ENCODE measurements at places on chromosomes 5 and 9. TPM values are rescaled to one million over a fixed set of nuclear protein-coding genes. Genes with fewer than 3 reads are reported as not detected.

DNA sequence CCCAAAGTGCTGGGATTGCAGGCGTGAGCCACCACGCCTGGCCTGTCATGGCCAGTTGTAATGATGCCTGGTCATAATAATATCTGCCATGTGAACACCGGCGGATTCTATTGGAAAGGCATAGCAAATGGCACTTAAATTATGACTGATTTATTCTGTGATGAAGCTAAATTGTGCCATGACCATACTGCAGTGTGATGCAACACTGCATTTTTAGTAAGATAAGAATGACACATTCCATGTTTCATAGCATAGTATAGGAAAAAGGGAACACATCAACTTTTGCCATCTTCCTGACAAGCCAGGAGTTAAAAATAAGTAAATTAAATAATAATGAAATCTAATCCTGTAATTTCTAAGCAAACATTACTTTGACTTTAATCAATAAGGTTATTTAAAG, 30.4 kb upstream of the BICD2 start:
- DNase-seq, result no peak

DNA sequence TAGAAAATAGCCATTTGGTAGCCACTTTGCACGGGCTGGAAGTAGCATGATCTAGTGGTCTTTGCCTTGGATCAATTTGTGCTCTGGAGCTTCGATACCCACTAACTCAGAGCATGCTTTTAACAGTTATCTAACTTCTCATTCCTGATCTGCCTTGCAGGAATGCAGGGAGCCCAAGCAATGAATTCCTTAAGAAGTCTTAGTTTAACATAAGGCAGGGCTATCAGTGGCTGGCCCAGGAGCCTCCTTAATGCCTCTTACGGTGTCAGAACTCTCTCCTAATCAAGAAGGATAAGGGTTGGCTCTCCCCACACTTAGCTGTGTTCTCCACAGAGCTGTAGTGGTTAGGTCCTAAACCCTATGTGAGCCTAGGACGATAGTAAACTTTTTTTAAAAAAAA, 95.8 kb upstream of the TBCA start:
- DNase-seq, result no peak

The IL5 gene
- total RNA-seq, result not detected

The TLX3 gene
- not detected for total RNA-seq

- DNase-seq, result no peak
Measured at GRCh38 chr5:154055201-154055600, 16.4 kb downstream of the MFAP3 start.

DNA sequence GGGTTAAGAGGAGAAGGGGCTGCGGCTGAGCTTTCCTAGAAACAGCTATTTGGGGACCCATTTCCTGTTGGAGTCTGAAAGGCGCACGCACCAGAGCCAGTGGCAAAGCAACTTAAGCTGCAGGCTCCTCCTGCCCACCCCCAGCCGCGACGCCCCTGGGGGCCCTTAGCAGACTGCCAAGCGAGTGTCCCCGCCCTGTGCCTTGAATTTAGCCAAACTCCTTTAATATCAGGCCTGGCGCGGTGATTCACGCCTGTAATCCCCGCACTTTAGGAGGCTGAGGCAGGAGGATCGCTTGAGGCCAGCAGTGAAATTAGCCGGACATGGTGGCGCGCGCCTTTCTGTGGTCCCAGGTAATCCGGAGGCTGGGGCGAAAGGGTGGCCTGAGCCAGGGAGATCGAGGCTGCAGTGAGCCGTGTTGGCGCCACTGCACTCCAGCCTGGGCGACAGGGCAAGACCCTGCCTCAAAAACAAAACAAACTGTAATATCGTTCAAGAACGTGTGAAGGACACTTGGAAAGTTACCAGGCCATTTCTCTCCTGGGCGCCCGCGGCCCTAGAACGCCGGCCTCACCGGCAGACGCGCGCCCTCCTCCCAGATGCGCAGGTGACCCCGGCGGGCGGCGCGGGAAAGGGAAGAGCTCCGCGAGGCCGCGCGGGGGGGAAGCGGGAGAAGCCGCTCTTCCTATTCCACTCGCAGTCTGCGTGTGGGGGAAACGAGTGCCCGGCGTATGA, 1.0 kb upstream of the F2R start:
- DNase-seq, result no peak

DNA sequence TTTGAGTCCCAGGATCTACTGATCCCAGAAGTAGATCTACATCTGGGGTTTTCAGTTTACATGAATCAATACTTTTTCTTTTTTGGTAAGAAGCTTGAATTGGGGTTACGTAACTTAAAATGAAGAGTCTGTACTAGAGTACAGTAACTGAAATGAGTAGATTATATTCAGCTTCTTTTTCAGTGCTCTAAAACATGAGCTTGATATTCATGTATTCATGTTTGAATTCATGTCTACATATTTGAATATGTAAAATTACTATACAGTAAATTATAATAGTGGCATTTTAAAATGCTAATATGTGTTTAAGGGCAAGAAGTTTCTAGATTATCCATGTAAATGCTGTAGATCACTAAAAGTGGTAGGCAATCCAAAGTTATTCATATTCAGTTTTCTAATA, 14.8 kb downstream of the POU5F2 start:
- DNase-seq, result no peak

The PCAT7 gene
- not detected for total RNA-seq

GRCh38 chr5:1093361-1093760, 18.5 kb downstream of the SLC12A7 start:
- DNase-seq, result no peak

The BSPRY gene
- 1.1 TPM for total RNA-seq

- no peak for DNase-seq
Measured at GRCh38 chr5:141821430-141821925, 56.7 kb downstream of the PCDH1 start.

The SLC6A7 gene
- not detected for total RNA-seq

The PFDN1 gene
- total RNA-seq, result 86.3 TPM

The PGGT1B gene
- total RNA-seq, result 15.7 TPM

- no peak for DNase-seq
Measured at GRCh38 chr5:32008746-32009145, 165.4 kb downstream of the GOLPH3 start.

GRCh38 chr5:18736051-18736398, 1101.8 kb downstream of the TAF11L14 start:
- no peak for DNase-seq

- DNase-seq, result no peak
Measured at GRCh38 chr9:121527371-121527770, 27.7 kb upstream of the GGTA1 start.

GRCh38 chr5:176185133-176185733, 53.0 kb upstream of the SIMC1 start:
- no peak for DNase-seq

DNA sequence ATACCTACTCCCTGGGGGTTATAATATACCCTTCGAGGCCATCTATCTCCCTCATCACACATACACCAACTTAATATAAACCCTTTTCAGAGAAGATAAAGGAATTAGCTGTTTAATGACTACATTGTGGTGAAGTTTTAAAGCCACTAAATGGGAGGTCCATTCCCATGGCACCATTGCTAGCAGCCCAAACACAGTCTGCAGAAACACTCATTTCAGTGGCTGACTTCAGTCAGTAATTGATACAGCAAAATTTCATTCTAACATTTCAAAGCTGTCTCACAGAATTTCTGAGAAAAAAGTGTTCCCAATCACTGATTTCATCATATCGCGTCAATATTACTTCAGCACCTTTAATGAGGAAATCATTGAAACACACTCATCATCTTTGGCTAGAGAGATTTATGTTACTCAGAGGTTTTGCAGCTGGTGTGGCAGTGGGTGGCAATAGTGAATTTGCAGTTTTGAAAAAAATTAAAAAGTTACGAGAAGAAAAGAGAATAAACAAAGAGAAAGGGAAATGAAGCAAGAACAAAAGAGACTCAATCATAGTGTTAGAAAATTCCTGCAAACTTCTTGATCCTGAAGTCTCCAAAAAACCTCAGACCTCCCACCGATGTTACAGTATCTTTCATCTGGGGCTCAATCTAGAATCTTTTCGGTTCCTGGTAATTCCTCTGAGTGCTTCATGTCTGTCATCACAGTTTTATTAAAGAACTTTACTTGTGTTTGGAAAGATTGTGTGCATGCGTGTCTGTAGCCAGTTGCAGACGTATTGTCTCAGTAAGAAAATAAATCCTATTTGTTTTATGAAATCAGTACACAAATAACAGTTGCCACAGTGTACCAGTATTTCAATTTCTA, 105.0 kb downstream of the ERCC6L2 start:
- DNase-seq, result no peak

The PPP3R2 gene
- total RNA-seq, result not detected

- DNase-seq, result no peak
Measured at GRCh38 chr5:96031811-96032261, 70.2 kb upstream of the ELL2 start.

GRCh38 chr9:115198001-115198400, 80.0 kb upstream of the TNC start:
- no peak for DNase-seq

GRCh38 chr9:14221558-14221957, 92.4 kb downstream of the NFIB start:
- no peak for DNase-seq

DNA sequence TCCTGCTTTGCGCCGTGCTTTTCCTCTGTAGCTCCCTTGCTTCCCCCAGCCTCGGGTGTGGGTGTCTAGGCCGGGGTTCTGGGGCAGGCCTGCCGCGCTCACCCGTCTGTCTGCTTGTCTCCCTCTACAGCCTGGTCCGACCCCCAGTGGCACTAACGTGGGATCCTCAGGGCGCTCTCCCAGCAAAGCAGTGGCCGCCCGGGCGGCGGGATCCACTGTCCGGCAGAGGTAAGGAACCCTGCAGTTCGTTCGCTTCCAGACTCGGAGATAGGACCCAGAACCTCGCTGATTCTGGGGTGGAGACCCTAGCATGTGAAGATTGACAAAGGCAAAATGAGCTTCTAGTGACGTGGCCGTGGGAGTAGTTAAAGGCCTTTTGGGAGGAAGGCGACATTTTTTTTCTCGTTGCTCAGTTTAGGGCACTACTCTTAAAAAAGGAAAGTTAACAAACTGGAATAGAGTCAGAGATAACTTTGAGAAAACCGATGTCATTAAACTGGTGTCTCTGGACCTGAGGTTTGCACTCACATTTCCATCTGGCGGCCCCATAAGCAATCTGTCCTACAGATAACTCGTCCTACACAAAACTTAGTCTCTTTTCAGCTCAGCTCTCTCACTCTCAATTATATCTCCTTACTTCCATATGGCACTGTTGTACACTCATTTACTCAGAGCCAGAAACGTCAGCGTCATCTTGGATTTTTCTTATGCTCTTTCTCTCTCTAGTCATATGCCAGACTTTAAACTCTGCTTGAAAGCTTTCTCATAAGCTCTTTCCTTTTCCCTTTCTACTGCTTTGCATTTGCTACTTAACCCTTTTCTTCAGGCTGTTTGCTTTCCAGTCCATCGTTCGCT, 561 bp downstream of the SEC61B start:
- no peak for DNase-seq

The RASEF gene
- 50.1 TPM for total RNA-seq

The NUTM2G gene
- total RNA-seq, result not detected

DNA sequence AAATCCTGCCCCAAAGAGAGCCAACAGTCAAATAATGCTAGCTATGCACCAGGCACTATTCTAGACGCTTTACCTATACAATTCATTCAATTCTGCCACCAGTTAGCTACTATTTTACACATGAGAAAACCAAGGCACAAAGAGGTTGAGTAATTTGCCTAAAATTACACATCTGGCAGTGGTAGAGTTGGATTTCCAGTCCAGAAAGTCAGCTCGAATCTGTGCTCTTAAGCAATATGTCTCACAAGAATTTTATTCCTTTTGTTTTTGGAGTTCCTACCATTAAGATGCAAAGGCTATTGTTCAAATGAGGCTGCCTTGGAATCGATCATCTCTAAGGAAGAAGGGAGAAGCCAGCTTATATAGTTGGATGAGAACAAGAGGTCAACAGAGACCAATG, 256.9 kb upstream of the RASA1 start:
- DNase-seq, result no peak

DNA sequence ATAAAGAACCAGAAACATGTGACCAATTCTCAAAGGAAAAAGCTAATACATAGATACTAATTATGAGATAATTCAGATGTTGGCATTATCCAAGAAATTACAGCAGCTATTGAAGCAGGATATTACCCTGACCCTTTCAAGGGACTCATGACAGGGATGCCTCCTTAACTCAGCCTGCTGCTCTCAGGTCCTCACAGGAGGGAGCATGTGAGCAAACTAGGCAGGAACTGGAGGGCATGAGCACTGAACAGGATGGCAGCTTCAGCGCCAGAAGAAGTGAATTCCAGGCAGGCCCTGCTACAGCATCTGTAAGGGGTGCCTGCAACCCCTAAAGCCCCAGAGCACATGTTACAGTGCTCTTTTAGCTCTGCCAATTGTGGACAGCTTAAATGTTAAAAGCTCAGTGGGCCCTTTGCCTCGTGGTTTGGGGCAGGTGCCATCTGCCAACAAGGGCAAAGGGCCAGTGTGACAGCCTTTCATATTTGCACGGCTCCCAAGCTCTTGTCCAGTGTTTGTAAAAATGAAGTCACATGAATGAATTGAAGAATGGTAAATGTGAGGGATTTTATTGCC, 464.7 kb upstream of the COX7C start:
- DNase-seq, result no peak

GRCh38 chr9:84821431-84821830, 151.9 kb downstream of the NTRK2 start:
- DNase-seq, result no peak

- no peak for DNase-seq
Measured at GRCh38 chr5:159727167-159727566, 189.1 kb upstream of the ADRA1B start.

The FGD3 gene
- 18.0 TPM for total RNA-seq

DNA sequence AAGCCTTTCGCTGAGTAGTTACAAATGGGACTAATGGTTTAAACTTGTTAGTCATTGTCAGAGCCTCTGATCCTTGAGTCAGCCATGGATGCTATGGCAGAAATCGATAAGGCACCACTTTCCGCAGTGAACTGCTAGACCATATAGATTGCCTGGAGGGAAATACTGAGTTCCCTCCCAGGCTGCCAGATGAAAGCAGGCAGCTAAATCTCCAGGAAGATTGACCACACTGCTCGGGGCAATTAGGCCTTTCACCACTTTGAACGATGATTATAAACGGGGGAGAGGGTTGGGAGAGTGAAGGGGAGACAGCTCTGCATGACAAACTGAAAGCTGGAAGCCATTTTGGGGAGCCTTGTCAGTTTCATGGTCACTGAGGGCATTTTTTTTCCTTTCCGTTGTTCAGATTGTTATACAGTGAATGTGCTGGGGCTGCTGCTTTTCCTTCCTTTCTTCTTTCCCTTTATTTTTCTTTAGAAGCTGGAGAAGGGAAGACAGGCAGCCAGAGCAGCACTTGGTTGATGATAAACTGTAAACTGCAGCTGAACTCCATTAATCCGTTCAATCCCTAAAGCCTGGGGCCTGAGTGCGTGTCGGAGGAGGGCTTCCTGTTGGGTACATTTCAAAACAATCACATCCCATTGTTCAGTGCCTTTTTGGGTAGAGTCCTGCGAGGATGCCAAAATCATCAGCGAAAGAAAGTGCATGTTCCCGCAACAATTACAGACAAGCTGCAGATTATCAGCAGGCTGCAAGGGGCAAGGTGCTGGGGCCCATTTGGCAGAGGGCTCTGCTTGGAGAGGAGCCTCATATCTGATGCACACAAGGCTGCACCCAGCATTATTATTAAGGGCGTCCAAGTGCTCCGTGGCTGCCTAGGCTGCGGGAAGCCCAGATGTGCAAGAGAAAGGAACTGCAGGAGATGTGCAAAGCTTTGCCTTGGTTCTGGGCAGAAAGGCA, 308.4 kb downstream of the PSAT1 start:
- no peak for DNase-seq

Data from breast epithelium (tissue), 4 donors.